ENCODE measurements at places on chromosomes 1 and 21.

DNA sequence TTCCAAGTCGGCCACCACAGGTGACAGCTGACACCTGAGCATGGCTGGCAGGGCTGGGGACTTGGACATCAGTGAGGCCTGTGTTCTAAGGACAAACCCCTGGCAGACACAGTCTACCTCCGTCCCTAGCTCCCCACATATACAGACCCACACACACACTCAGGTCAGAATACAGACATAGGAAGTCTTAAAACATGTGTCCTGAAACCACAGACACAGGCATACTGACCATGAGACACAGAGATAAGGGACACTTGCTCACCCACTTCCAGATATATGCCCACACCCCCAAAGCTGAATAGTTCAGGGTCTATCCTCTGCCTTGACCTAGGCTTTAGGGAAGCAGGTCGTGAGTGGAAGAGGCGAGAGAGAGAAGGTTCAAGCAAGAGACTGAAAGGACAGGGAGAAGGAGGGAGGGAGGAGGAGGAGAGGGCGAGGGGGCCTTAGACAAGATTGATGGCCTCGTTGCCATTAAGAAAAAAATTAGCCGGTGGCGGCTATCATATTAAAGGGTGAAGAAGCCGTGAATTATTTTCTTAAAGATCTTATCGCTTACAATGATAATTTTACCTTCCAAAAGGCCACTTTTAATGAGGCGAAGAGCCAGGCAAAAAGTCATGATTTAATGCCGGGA, 49.9 kb downstream of the TMEM53 start:
- DNase-seq = no peak

DNA sequence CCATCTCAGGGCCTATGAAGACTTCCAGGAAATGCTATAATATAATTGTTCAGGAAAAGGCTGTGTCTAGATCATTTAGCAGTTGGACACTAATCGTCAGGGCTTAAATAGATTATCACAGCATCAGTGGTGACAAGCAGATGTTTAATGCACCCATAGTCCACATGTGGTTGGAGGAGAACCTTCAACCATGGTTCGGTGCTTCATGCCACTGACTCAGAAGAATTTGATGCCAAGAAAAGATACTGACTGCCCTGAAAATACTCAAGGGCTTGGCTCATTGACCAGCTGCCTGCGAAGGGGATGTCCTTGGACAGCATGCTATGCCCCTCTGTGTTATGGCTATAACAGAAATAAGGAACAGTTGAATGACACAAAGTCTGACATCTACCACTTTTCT, 175.7 kb downstream of the HHIPL2 start:
- DNase-seq = no peak

DNA sequence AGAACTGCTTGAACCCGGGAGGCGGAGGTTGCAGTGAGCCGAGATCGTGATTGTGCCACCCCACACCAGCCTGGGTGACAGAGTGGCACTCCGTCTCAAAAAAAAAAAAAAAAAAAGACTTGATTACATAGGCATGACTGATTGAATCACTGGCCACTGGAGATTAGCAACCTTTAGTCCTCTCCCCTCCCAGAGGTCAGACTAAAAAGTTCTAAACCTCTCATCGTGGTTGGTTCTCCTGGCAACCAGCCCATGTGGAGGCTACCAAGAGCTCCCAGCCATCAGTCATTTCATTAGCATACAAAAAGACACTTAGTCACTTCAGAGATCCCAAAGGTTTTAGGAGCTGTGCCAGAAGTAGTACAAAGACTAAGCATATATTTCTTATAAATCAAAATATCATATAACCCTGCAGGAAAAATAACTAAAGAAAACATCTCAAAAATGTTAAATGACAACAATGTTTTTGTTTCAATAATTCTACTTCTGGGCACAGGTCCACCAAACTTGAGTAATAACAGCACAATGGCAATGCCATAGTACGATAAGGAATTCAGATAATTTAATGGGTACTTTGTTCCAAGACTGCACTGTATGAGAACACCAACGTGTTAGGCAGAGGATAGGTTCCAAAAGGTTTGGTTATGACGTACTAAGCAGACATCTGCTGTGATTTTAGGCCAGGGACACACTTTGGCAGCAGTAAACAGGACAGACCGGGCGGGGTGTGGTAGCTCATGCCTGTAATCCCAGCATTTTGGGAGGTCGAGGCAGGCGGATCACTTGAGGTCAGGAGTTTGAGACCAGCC, 18.1 kb downstream of the USP48 start:
- no peak for DNase-seq

GRCh38 chr1:50681931-50682330, 258.7 kb upstream of the DMRTA2 start:
- no peak for DNase-seq

- no peak for DNase-seq
Observed at GRCh38 chr1:164662955-164663354, 104.0 kb downstream of the PBX1 start.

- DNase-seq = no peak
Observed at GRCh38 chr1:221254813-221255212, 375.6 kb downstream of the HLX start.

DNA sequence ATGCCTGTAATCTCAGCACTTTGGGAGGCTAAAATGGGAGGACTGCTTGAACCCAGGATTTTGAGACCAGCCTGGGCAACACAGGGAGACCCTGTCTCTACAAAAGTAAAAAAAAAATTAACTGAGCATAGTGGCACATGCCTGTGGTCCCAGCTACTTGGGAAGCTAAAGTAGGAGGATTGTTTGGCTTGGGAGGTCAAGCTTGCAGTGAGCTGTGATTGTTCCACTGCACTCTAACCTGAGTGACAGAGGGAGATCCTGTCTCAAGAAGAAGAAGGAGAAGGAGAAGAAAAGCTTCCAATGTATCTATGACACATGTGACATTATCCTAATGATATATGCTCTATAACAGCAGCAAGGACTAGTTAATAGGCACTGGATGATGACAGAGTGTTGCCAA, 20.1 kb upstream of the ARHGAP29 start:
- no peak for DNase-seq

DNA sequence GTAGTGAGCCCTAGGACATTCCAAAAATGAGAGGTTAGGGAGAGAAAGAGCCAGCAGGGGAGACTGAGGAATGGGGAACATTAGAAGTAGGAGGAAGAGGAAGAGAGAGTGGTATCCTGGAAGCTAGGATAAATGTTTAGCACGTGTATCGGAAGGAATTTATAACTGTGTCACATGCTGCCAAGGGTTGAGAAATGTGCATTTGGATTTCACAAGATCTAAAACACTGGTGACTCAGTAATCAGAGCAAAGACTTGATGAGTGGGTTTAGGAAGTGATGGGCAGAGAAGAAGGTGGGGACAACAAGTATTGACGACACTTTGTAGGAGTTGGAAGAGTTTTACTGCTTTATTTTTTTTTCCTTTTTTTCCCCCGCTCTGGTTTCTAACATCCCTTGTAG, 193.9 kb downstream of the FMN2 start:
- no peak for DNase-seq

GRCh38 chr1:236808564-236809130, 13.6 kb downstream of the MTR start:
- no peak for DNase-seq

DNA sequence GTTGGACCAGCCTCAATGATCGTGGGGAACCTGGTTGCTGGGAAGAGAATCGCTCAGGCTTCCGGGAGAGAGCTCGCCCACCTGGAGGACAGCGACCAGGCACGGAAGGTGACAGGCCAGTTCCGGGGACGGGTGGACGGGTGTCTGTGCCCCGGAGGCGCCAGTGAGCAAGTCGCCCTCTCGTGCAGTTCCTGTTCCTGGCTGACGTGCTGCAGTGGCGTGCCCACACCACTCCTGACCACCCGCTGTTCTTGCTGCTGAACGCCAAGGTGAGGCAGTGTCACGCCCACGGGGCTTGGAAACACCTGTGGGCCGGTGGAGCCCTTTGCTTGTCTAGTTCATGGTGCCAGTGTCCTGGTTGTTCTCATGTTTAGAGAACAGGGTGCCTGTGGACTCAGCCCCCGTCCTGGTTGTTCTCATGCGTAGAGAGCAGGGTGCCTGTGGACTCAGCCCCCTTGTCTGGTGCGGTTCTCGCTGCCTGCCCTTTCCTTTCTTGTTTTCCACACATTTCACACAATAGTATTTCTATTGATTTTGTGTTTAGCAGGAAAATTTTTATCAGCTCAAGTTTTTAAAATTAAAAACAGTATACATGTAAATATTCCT, 53.1 kb downstream of the S100B start:
- DNase-seq = no peak

- DNase-seq = no peak
Observed at GRCh38 chr1:201670517-201670916, 131.6 kb downstream of the NAV1 start.

- no peak for DNase-seq
Observed at GRCh38 chr1:103953386-103953785, 203.7 kb downstream of the AMY1C start.

GRCh38 chr1:218463194-218464156, 118.3 kb downstream of the TGFB2 start:
- no peak for DNase-seq

DNA sequence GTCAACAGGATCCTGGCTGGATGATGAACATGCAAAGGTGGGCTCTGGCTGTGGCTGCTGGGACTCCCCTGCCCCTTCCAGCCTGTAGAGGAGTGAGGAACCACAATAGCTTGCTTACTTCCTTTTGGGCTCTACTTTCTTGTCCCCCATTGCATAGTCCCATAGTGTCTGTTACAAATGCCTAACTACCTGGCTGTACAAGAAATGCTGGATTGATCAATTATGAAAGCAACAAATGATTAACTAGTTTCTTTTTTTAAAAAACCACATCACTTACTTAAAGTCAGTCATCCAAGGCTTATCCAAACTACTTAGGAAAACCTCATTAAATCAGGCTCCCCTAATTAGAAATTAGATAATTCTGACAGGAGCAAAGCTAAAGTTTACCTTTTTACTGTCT, 514.1 kb upstream of the PKN2 start:
- DNase-seq = no peak

DNA sequence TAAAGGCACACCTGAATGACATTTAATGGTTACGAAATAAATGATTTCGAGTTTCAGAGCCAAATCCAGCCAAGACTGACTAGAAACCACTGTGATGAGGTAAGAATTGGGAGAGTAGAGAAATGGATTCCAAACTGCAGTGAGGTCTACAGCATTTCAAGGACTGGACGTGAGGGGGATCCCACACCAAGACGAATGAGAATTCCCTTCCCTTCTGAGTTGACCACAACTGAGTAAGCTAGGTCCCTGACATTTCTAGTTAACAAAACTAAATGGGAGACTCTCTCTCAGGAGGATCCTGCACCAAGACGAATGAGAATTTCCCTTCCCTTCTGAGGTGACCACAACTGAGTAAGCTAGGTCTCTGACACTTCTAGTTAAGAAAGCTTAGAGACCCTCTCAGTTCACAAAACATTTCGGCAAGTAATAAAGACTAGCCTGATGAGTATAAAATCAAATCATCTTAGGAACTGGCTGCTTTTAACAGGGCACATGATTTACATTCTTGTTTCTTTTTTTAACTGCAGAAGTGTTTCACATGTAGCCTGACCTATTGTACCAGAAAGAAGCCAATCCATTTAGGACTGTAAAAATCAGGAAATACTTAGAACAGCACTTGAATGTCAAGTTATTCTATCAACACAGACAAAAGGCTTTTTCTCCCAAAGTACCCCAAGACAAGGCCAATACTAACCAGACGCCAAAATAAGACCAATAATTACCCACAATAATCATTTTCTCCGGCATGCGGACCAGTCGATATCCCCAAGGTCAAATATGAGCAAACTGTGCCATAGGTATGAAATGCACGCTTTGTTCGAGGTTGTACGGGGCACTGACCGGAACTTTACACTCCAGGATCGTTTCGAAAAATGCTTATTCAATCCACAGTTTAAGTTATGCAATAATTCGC, 1.4 kb upstream of the SPATA1 start:
- DNase-seq = no peak

DNA sequence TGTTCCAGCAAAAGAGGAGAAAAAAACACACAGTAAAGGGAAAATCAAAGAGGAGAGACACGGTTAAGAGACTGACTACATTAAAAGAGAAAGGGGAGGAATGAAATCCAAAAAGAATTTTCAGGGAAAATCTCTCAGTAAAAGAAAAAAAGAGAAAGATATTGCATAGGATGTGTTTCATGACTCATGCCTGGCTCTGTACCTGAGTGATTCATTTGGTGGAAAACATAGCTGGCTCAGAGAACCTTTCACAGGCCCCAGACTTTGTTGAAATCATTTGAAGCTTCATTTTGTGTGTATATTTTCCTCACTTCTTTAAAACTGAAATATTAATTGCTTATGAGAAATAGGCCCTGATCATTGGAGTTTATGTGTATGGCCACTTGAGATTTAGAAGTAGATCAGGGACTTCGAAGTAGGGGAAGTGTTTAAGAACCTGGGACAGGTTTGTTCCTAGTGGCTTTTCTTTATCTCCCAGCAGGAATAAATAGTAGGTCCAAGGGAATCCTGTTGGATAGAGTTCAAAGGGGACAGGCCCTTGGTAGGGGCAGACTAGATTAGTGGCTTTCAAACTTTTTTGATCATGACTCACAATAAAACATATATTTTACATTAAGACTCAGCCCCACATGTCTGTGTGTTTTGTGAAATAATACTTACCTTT, 239.1 kb upstream of the SGIP1 start:
- DNase-seq = no peak

- no peak for DNase-seq
Observed at GRCh38 chr21:45833414-45833813, 148.2 kb upstream of the COL6A1 start.

- no peak for DNase-seq
Observed at GRCh38 chr1:192967901-192968300, 91.3 kb downstream of the UCHL5 start.

DNA sequence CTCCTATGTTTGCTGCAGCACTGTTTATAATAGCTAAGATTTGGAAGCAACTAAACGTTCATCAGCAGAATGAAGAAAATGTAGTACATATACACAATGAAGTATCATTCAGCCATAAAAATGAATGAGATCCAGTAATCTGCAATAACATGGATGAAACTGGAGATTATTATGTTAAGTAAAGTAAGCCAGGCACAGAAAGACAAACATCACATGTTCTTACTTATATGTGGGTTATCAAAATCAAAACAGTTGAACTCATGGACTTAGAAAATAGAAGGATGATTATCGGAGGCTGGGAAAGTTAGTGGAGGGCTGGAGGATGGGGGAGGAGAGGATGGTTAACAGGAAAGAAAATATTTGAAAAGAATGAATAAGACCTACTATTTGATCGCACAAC, 1017.6 kb downstream of the KCNT2 start:
- DNase-seq = no peak

- no peak for DNase-seq
Observed at GRCh38 chr21:16195538-16195910, 465.7 kb downstream of the USP25 start.

GRCh38 chr1:214635506-214635905, 32.5 kb downstream of the CENPF start:
- DNase-seq = no peak

DNA sequence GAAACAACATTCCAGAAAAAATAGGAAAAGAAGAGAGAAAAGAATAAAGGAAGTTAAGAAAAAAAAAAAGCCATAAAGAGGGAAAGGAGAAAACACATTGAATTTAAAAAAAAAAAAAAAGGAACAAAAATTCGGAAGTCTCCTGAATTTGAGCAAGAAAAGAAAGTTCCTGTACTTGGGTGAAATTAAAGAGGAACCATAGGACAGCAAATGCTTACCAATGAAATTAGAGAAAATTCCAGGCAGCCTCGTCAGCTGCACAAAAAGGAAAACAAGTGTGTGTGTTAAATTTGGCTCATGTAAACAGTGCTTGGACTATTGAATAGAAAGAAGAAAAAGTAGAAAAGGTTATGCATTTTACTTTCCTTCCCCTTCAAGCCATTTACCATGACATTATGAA, 4.9 kb downstream of the IL12RB2 start:
- DNase-seq = no peak

All from Caco-2 (cell line).